Right renal pelvis (tissue), 4 donors: ENCODE measurements at places on chromosomes 4 and X.
A peak's percentile ranks its signal among the peaks of the same experiment; 100 is the strongest.

GRCh38 chr4:89482251-89482650, 174.7 kb upstream of the GPRIN3 start:
- DNase-seq: no peak

GRCh38 chr4:182555997-182556418, 312.8 kb downstream of the TENM3 start:
- peak; percentile 24 for DNase-seq

DNA sequence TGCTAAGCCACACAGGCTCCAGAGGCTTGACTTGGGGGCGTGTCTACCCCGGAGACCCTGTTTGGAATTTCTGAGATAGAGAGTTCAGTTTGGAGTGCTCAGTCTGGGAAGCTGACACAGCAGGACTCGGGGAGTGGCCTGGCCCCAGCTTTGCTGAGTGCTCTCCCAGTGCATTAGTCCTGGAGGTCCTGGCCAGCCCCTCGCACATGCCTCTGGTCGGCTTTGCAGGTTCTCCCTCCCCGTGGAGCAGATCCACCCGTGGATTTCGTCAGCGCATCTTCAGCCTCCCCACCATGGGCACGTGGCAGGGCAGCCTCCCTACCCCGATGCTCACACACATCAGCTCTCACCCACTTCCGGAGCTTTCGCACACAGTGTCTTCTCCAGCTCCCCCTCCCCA, 65.2 kb downstream of the PSAPL1 start:
- no peak for DNase-seq

GRCh38 chrX:68533656-68534055, 34.8 kb downstream of the YIPF6 start:
- no peak for DNase-seq

- DNase-seq: no peak
Observed at GRCh38 chr4:34293459-34293858, 1950.9 kb downstream of the ARAP2 start.

DNA sequence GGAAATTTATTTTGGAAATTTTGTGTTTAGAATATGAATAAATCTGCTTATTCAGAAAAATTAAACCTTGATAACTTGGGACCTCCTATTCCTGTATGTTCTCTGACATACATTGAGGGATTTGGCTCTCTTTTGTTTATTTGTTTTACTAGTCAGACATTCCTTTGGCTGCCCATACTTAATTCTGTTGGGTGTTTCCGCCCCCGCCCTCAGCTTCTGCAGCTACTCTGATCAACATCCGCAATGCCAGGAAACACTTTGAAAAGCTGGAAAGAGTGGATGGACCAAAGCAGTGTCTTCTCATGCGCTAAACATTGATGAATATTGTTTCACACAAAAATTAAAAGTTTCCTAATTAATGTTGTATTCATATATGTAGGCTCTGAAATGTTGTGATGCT, 40.5 kb downstream of the RRAGB start:
- DNase-seq: no peak

- no peak for DNase-seq
Observed at GRCh38 chrX:54413753-54414152, 26.5 kb upstream of the TSR2 start.

GRCh38 chr4:28386776-28387175, 1526.1 kb downstream of the STIM2 start:
- no peak for DNase-seq

DNA sequence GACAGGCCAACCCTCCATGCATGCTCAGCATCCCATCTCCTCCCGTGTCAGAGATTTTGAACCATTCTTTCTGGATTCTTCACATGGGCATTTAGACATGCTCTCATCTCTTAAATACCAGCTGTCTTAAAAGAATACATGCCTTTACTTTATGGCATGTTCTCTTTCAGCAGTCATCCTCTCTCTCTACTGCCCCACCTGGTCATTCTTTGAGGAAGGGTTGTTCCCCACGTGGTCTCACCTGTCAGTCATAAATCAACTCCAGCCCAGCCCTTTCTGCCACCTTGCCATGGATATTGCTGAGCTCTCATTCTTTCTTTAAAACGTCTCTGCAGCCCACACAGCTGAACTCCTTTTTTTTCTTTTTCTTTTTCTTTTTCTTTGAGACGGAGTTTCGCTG, 111.3 kb downstream of the ARHGAP10 start:
- no peak for DNase-seq

- no peak for DNase-seq
Observed at GRCh38 chr4:926538-926937, 5.6 kb downstream of the GAK start.

DNA sequence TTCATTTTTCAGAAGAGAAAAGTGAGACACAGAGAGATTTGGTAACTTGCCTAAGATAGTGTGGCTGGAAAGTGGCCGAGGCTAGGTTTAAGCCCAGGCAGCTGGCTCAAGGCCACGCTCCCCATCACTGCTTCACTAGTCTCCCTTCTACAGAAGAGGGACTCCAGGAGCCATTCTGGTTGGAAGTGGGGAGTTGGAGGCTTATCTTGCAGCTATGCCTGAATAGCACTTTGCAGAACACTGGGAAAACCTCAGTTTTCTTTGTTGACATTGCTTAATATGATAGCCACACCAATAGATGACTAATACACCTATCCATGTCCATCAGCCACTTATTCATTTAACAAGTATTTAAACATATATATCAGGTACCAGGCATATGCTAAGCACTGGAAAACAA, 18.5 kb downstream of the LRRC66 start:
- no peak for DNase-seq

DNA sequence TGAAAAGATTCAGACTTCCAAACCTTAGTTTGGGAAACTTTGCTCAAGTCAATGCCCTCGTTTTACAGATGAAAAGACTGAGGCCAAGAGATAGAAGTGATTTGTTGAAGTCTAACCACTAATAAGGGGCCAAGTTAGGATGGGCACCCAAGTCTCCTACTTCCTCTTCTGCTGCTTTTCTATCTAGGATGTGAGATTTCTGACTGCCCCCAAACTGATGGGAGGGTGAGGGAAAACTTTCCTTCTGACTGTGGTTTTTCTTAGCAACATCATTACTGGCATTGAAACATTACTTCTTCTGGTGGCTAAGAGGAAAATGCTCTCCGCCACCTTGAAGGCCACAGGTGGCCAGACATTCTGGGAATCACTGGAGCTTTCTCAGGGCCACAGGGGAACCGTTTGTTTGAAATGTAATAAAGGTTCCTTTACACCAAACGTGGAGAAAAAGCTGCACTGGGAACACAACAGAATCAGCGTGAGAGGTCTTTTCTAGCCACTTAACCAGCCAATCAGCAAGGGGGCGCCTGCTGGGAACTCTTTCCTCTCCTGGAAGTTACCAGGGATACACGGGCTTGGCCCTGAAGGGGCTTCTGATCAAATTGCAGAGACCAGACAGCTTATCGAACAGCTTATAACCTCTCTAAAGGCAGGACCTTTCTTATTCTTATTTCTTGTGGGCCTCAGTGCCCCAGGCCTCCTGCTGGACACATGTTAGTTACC, 115.9 kb upstream of the TEX13D start:
- no peak for DNase-seq

- DNase-seq: no peak
Observed at GRCh38 chr4:183266371-183266770, 53.7 kb downstream of the CLDN22 start.

DNA sequence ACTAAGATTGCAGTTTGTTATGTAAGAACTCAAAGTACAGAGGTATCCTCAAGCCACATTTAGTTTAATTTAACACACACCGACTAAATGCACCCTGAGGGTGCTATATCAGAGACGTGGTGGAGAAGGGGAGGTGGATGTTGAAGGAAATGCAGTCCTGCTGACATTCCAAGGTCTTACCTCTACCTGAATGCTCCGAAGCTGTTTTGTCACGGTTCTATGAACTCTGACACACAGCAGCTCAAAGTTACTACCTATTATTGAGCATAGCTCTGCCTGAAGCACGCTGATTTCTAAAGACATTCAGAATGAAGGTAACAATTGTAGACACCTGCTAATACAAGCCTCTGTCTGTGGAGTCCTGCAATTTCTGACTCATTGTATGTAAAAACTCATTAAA, 6.7 kb downstream of the CC2D2A start:
- DNase-seq: no peak

GRCh38 chr4:16704489-16704888, 194.0 kb downstream of the LDB2 start:
- DNase-seq: no peak

DNA sequence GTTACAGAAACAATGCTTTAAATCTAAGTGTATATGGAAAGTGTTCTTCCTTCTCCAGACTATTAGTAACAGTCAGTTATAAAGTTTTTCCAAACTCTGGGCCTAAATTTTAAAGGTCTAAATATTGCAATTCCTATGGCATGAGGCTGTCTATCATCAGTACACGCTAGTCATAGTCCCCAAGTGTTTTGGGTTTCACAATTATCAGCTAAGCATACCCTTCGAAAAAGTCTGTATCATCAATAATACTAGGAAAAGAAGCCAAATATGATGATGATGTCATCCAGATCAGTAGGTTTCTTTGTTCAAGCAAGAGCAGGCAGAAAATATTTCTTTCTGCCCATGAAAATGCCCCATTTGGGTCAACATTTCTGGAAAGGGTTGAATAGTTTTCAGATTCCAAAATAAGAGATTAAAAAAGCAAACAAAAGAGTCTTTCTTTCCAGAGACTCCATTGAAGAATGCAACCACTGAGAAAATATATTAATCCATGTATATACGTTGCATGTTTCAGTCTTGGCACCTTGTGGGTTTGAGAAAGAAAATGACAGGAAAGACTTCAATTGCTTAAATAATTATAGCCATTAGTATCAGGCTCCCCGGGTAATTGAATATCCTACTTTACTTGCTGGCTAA, 173.8 kb downstream of the CAMK2D start:
- no peak for DNase-seq

DNA sequence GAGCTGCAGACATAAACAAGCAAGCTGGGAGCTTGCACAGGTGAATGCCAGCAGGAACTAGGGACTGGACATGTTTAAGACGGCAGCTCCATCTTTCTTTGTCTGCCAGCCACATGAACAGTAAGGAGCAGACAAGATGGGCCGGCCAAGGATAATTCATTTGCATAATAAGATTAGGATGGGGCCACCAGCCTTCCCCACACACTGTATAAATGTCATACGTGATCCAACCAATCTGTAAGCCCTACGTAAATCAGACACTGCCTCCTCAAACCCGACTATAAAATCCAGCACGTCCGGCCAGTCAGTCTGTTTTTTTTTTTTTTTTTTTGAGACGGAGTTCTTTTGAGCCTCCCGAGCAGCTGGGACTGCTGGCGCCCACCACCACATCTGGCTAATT, 75.6 kb upstream of the BOD1L1 start:
- DNase-seq: no peak

- no peak for DNase-seq
Observed at GRCh38 chr4:9987749-9988362, 33.4 kb downstream of the SLC2A9 start.

DNA sequence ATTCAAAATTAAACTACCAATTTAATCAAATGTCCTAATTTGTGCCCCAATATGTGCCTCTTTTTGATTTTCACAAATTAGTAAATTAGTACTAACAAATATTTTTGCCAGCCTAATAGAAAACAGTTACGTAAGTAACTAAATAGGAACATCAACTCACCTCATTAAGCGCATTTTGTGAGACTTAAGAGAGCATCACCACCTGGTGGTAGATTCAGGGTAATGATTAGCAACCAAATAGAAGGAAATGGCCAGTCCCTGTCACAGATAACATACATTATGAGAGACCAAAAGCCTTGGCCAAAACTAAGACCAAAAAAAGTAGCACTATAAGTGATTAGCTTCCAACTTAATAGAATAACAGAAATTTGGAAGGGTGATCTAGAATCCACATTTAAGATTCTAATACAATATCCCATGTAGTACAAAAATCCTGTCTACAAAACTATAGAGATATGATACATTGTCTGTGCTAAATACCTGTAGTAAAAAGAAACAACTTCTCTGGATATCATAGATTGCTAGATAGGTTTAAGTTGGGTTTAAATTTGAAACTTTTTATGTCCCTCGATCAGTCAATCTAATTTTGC, 46.7 kb downstream of the C4orf46 start:
- peak; percentile 27 for DNase-seq

DNA sequence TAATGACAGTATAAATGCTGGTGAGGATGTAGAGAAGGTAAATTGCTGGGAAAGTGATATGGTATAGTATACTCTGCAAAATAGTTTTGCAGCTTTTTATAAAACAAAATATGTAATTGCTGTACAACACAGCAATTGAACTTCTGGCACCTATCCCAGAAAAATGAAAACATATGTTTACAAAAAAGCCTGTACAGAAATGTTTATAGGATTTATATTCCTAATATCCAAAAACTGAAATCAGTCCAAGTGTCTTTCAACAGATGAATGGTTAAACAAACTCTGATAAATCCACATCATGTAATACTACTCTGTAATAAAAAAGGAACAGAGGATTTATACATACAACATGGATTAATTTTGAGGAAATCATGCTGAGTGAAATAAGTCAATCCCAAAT, 198.4 kb upstream of the ACTRT1 start:
- DNase-seq: no peak

GRCh38 chrX:48487362-48487798, 11.4 kb downstream of the FTSJ1 start:
- DNase-seq: no peak

- DNase-seq: no peak
Observed at GRCh38 chr4:80017125-80017854, 55.7 kb downstream of the ANTXR2 start.

GRCh38 chr4:144189121-144189520, 48.6 kb upstream of the GYPA start:
- DNase-seq: no peak

GRCh38 chr4:134216411-134216810, 14.8 kb upstream of the PABPC4L start:
- DNase-seq: no peak

GRCh38 chr4:141783770-141784169, 147.4 kb downstream of the IL15 start:
- DNase-seq: no peak

DNA sequence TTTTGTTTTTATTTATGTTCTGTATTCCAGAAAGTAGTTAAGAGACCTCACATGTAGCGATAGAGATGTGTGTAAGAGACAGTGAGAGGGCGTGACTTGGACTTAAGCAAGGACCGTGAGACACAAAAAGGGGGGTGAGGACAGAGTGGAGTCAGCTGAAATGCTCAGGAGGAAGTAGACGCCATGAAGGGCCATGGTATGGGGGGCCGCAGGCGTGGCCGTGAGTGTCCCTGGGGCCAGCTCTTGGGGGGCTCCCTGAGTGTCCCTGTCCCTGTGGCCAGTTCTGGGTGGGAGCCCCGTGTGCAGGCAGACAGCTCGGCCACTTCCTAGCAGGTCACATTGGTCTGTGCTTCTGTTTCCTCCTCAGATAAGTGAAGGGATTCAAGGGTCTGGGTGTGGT, 23.0 kb upstream of the MSANTD1 start:
- no peak for DNase-seq
